Liver (tissue), 10 donors: ENCODE measurements at places on chromosomes 12 and 14.

DNA sequence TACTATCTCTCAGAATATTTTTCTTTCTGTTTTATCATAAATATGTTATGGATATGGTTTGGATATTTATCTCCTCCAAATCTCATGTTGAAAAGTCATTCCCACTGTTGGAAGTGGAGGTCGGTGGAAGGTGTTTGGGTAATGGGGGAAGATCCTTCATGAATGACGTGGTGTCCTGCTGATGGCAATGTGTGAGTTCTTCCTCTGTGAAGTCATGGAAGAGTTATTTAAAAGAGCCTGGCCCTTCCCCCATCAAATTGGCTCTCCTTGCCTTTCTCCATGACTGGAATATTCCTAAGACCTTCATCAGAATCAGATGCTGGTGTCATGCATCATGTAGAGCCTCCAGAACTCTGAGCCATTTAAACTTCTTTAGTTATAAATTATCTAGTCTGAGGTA lies 1291.6 kb downstream of the FSCB start:
- no peaks in the 10 kb centered on the region for H3K36me3 ChIP-seq
- H3K4me3 ChIP-seq: no peak overlapping the region
- no peaks in the 10 kb centered on the region for H3K27me3 ChIP-seq
- no peak overlapping the region for H3K27ac ChIP-seq
- DNase-seq: no peak
- H3K4me1 ChIP-seq: no peaks in the 10 kb centered on the region

DNA sequence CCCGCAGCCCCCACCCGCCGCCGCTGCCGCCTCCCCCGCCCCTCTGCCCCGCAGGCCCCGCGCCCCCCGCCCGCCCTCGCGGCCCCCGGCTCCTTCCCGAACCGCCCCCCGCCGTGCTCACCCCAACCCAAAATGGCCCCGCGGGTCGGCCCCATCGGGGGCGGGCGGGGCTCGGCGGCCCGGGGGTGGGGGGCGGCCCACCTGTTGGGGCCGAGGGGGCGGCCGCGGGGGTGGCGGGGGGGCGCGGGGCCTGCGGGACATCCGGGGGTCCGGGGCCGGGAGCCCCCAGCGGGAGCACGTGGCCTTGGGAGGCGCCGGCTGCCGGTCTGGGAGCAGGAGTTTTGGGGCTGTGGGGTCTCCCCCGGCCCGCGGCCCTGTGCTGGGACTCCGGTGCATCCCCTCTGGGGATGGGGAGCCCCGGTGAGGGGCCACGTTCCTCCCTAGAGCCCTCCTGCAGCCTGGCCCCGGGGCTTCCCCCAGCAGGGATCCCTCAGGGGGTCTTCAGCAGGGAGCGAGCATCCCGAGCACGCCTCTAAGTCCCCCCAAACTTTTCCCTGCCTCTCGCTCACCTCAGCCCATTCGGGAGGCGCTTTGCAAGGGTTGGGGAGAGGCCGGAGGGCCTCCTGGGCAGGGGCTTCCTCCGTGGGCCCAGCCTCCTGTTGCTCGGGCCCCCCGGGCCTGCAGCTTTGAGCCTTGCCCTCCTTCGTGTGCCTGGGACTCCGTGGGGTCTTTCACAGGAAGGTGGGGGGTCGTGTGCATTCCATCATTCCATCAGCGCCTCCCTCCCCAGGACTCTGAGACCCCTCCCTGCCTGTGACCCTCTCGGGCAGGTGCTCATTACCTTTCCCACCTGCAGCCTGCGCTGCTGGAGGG lies 710 bp downstream of the MTA1 start:
- DNase-seq: no peak
- H3K27me3 ChIP-seq: no peaks in the 10 kb centered on the region

GRCh38 chr12:15152456-15152855 lies 68.8 kb downstream of the RERG start:
- no peak overlapping the region for H3K4me3 ChIP-seq
- DNase-seq: no peak
- H3K27me3 ChIP-seq: no peaks in the 10 kb centered on the region
- no peaks in the 10 kb centered on the region for H3K36me3 ChIP-seq

DNA sequence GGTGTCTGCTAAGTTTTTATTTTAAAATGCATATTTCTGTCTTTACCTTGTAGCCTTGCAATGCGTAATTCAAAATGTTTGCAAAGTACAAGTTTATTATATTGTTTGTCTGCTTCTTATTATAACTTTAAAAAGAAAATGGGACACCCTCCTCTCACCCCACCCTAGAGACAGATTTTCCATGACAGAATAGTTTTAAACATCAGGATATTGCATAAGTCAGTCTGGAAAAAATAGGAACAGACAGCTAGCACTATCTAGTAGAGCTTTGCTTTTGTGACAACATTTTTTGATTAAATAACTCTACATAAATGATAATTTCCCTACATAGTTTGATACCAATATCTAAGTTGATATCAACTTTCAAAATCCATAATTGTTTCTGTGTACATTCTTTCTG lies 71.3 kb downstream of the PDE3A start:
- no peak overlapping the region for H3K4me3 ChIP-seq
- DNase-seq: no peak
- no peaks in the 10 kb centered on the region for H3K4me1 ChIP-seq
- no peaks in the 10 kb centered on the region for H3K36me3 ChIP-seq

- H3K4me3 ChIP-seq: no peak overlapping the region
- no peaks in the 10 kb centered on the region for H3K36me3 ChIP-seq
- H3K27ac ChIP-seq: no peak overlapping the region
- no peaks in the 10 kb centered on the region for H3K27me3 ChIP-seq
Measured at GRCh38 chr12:60100852-60101251, 505.0 kb downstream of the SLC16A7 start.

DNA sequence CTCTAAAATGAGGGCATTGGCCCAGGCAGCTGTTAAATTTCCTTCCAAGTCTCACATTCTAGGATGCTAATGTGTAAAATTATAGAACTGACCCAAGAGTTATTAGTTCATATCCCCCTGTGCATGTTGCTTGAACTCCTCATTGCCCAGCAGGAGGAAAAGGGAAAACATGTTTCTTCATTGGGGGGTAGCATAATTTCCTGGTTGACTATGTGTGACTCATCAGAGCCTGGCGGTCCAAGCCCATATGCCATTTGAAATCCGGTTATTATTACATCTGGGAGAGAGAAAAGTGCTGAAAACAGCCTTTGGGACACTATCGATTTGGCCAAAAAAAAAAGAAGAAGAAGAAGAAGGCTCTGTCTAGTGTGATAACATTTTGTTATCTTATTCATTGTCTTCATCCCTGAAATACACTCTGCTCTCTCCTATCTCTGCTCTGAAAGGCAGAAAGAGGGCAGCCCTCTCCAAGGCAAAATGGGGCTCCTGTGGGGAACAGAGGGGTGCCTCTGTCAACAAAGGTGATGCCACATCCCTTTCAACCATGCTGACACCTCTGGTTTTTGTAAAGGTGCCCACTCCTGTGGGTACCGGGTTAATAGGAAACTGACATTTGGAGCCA lies 114.2 kb downstream of the DAD1 start:
- DNase-seq: no peak
- peaks cover 8% of the 10 kb centered on the region for H3K27me3 ChIP-seq
- H3K4me1 ChIP-seq: no peaks in the 10 kb centered on the region
- no peak overlapping the region for H3K4me3 ChIP-seq

DNA sequence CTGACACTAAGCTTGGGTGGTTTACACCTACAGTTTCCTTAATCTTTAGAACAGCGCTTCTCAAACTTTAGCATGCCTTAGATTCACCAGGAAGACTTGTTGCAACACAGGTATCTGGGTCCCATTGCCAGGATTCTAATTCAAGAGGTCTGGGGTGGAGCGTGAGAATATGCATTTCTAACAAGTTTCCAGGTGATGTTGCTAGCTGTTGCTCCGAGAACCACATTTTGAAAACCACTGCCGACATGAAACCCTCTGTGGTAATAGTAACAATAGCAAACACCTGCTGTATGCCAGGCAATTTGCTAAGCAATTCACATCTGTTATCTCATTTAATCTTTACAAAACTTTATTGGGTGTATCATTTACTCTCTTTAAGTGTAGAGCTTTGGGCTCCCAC lies 58.6 kb downstream of the TRHDE start:
- no peak overlapping the region for H3K4me3 ChIP-seq
- DNase-seq: no peak
- H3K4me1 ChIP-seq: no peaks in the 10 kb centered on the region

GRCh38 chr14:39939023-39939422 lies 506.8 kb upstream of the FBXO33 start:
- H3K4me1 ChIP-seq: no peaks in the 10 kb centered on the region
- DNase-seq: no peak
- no peaks in the 10 kb centered on the region for H3K27me3 ChIP-seq
- H3K27ac ChIP-seq: no peak overlapping the region
- H3K36me3 ChIP-seq: no peaks in the 10 kb centered on the region

GRCh38 chr12:75568393-75568792 lies 57.0 kb upstream of the KRR1 start:
- DNase-seq: no peak
- H3K27me3 ChIP-seq: no peaks in the 10 kb centered on the region
- no peak overlapping the region for H3K4me3 ChIP-seq

GRCh38 chr14:76034566-76034965 lies 49.0 kb downstream of the IFT43 start:
- H3K27ac ChIP-seq: no peak overlapping the region
- H3K4me1 ChIP-seq: no peaks in the 10 kb centered on the region
- no peak overlapping the region for H3K4me3 ChIP-seq
- peaks cover 12% of the 10 kb centered on the region for H3K36me3 ChIP-seq
- H3K27me3 ChIP-seq: no peaks in the 10 kb centered on the region

GRCh38 chr12:30002677-30003076 lies 218.9 kb upstream of the TMTC1 start:
- no peak overlapping the region for H3K27ac ChIP-seq
- no peak overlapping the region for H3K4me3 ChIP-seq
- no peaks in the 10 kb centered on the region for H3K36me3 ChIP-seq
- no peaks in the 10 kb centered on the region for H3K27me3 ChIP-seq
- H3K4me1 ChIP-seq: no peaks in the 10 kb centered on the region

DNA sequence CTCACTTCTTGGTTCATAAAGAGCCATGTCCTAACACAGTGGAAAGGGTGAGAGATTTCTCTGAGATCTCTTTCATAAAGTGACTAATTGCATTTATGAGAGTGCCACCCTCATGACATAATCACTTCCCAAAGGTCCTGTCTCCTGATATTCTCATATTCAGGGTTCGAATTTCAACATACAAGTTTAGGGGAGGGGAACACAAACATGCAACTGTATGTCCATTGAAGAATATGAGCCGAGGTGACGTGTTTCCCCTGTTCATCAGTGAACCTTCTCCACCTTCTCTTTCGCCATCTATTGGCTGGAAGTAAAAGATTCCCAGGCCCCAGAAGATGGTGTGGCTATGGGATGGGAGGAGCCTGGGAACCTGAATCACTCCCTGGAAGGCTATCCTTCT lies 354.2 kb upstream of the ATP2B1 start:
- H3K27me3 ChIP-seq: no peaks in the 10 kb centered on the region
- H3K27ac ChIP-seq: no peak overlapping the region
- H3K4me1 ChIP-seq: no peaks in the 10 kb centered on the region
- H3K36me3 ChIP-seq: no peaks in the 10 kb centered on the region
- no peak overlapping the region for H3K4me3 ChIP-seq

DNA sequence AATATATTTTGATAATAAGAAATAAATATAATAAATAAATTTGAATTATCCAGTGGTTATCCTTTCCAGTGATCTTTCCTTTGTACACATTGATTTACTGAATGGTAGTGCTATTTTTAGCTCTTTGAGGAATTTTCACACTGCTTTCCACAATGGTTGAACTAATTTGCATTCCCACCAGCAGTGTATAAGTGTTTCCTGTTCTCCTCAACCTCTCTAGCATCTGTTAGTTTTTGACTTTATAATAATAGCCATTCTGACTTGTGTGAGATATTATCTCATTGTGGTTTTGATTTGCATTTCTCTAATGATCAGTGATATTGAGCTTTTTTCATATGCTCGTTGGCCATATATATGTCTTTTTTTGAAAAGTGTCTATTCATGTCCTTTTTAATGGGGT lies 333.7 kb downstream of the RAD51B start:
- no peak overlapping the region for H3K4me3 ChIP-seq
- no peaks in the 10 kb centered on the region for H3K36me3 ChIP-seq
- H3K27ac ChIP-seq: no peak overlapping the region
- H3K27me3 ChIP-seq: no peaks in the 10 kb centered on the region
- no peak for DNase-seq

DNA sequence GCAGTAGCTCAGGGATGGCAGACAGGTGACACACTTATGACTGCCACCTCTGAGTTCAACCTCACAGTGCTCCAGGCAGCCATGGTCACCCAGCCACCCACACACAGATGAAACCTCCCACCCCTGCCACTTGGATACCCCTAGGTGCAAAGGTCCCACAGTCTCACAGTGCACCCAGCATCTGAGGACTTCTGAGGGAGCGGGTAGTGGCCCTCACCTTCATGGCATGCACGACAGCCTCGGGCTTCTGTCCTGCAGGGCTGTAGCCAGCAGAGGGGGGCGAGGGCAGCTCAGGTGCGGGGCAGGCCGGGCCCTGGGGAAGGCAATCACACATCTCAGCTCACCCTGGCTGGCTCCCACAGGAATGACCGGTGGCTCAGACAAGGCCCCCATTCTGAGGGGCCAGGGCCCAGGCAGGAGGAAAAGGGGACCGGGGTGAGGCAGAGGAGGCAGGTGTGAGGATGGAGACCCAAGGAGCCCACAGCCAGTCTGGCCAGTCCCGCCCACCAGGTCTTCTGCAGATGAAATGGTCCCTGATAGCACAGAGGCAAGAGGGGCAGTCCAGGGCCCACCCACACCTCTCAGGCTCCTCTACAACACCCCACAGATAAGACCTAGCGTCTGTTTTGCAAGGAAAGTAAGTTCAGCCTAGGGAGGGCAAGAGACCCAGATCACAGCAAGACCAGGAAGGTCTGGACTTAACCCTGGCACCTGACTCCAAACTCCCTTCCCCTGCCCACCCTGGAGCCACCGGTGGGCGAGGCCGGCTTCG lies 35.8 kb downstream of the CCNK start:
- H3K4me1 ChIP-seq: peaks cover 7% of the 10 kb centered on the region
- no peak for DNase-seq
- H3K27ac ChIP-seq: no peak overlapping the region
- H3K36me3 ChIP-seq: peaks cover 3% of the 10 kb centered on the region
- H3K4me3 ChIP-seq: no peak overlapping the region

GRCh38 chr14:29749829-29750228 lies 177.8 kb downstream of the PRKD1 start:
- H3K36me3 ChIP-seq: no peaks in the 10 kb centered on the region
- no peak for DNase-seq
- no peak overlapping the region for H3K4me3 ChIP-seq
- no peak overlapping the region for H3K27ac ChIP-seq

DNA sequence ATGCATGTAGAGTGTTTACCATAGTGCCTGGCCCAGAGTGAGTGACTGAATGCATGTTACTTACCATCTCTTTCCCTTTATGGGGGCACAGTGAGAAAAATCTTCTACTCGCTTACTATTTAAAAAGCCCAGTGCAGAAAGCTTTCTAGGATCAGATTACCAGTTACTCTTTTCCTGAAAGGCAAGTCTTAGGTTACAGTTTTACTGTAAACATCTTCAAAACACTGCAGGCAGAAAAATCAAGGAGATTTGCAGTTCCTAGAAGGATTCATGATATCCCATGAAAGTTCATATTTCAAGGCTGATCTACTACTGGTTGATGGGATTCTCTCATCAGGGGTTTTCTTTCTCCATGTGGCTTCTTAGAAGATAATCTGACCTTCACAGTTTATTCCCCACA lies 29.3 kb upstream of the DAAM1 start:
- no peak overlapping the region for H3K27ac ChIP-seq
- no peaks in the 10 kb centered on the region for H3K27me3 ChIP-seq
- H3K4me3 ChIP-seq: no peak overlapping the region
- H3K36me3 ChIP-seq: no peaks in the 10 kb centered on the region
- DNase-seq: no peak
- no peaks in the 10 kb centered on the region for H3K4me1 ChIP-seq
